Activated naive CD4-positive, alpha-beta T cell treated with anti-CD3 and anti-CD28 coated beads for 36 hours (primary cell): ENCODE measurements at places on chromosomes 1 and 21. TPM values are rescaled to one million over a fixed set of nuclear protein-coding genes. Genes with fewer than 3 reads are reported as not detected.

- DNase-seq, result no peak
- no peak overlapping the region for H3K27ac ChIP-seq
- H3K27me3 ChIP-seq, result no peaks in the 10 kb centered on the region
- H3K4me1 ChIP-seq, result no peaks in the 10 kb centered on the region
Observed at GRCh38 chr1:91958926-91959325, 9.7 kb downstream of the BRDT start.

DNA sequence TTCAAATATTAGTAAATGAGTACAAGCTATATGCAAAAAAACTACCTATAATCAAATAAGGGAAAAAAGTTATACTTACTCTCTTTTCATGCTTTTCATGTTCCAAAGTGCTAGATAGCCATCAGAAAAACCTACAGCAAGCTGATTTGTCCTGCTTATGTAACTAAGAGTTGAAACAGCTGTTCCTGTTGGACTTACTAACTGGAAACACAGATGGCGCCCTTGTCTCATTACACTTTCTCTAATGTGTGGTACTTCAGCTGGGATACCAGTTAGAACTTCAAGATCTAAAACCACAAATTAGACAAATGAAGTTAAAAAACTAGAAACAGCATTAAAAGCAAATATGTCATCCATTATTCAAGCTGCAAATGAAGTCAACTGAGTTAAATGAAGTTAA is 24.3 kb downstream of the AHCTF1 start:
- H3K4me1 ChIP-seq, result peaks cover 2% of the 10 kb centered on the region
- peak; percentile 32 for DNase-seq
- H3K27me3 ChIP-seq, result no peaks in the 10 kb centered on the region
- no peak overlapping the region for H3K4me3 ChIP-seq
- no peak overlapping the region for H3K27ac ChIP-seq

GRCh38 chr1:197103300-197103699 is 36.2 kb upstream of the F13B start:
- no peak overlapping the region for H3K4me3 ChIP-seq
- H3K36me3 ChIP-seq, result peaks cover 9% of the 10 kb centered on the region
- DNase-seq, result no peak
- H3K27me3 ChIP-seq, result no peaks in the 10 kb centered on the region
- H3K27ac ChIP-seq, result no peak overlapping the region

DNA sequence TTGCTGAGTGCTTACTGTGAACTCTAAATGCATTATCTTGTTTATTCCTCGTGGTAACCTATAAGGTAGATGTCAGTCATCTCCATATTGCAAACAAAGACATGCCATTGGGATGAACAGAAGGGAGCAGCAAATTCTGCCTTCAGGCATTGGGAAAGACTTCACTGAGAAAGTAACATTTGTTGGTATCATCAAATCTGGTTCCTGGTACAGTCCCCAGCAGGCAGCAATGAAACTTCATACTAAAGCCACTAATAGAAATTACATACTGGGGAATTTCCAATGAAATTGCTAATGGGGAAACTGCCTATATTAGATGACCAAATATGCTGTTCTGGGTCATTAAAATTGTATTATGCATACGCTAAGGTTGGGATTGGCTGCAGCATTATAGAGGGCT is 47.3 kb upstream of the ST6GALNAC5 start:
- no peaks in the 10 kb centered on the region for H3K4me1 ChIP-seq
- H3K36me3 ChIP-seq, result no peaks in the 10 kb centered on the region
- no peak for DNase-seq
- peaks cover 6% of the 10 kb centered on the region for H3K27me3 ChIP-seq

- H3K27me3 ChIP-seq, result peaks cover 6% of the 10 kb centered on the region
- H3K27ac ChIP-seq, result no peak overlapping the region
- no peak overlapping the region for H3K4me3 ChIP-seq
- H3K4me1 ChIP-seq, result no peaks in the 10 kb centered on the region
- no peak for DNase-seq
Observed at GRCh38 chr1:88502886-88503285, 181.2 kb upstream of the PKN2 start.

GRCh38 chr1:91529856-91530255 is 29.2 kb downstream of the CDC7 start:
- H3K4me3 ChIP-seq, result no peak overlapping the region
- no peak overlapping the region for H3K27ac ChIP-seq
- no peaks in the 10 kb centered on the region for H3K36me3 ChIP-seq
- no peak for DNase-seq
- no peaks in the 10 kb centered on the region for H3K27me3 ChIP-seq
- peaks cover 6% of the 10 kb centered on the region for H3K4me1 ChIP-seq

GRCh38 chr1:45141247-45142003 is 65.0 kb downstream of the ZSWIM5 start:
- no peak for DNase-seq
- no peaks in the 10 kb centered on the region for H3K36me3 ChIP-seq
- no peak overlapping the region for H3K4me3 ChIP-seq
- H3K27ac ChIP-seq, result no peak overlapping the region

DNA sequence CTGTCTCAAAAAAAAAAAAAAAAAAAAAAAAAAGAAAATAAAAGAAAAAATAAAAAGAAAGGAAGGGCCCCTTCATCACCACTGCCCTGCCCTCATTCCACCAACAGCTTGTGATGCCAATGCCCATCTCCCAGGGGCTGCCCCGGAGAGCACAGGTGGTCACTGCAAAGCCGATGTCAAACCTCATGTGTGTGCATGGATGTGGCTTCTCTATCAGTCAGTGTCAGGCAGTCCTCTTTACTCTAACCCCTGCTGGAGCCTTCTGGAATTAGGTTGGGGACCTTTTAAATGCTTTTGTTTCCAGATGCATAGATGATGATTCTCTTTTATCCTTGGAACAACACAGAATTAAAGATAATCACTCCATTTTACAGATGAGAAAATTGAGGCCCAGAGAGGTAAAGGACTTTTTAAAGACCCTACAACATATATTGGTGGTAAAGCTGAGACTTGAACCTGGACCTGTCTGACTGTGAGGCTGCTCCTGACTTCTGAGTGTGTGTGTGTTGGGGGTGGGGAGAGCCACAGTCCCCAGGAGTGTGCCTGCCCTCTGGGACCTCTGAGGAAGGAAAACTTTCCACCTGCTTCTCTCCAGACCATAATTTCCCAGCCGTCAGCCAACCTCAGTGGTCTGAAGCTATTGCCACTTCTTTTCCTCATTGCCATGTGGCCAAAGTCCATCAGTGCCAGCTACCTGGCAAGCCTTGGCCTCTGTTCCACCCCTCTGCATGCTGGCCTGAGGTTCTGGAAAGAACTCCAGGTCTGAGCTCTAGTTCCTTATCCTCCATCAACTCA is 3.0 kb upstream of the TMEM54 start:
- DNase-seq, result no peak
- H3K27ac ChIP-seq, result no peak overlapping the region
- H3K4me1 ChIP-seq, result peaks cover 6% of the 10 kb centered on the region

- no peak overlapping the region for H3K27ac ChIP-seq
- no peaks in the 10 kb centered on the region for H3K27me3 ChIP-seq
- H3K36me3 ChIP-seq, result no peaks in the 10 kb centered on the region
- peaks cover 36% of the 10 kb centered on the region for H3K4me1 ChIP-seq
Observed at GRCh38 chr1:92459871-92460320, 26.8 kb downstream of the GFI1 start.

Gene RNU1-2
- total RNA-seq, result 1,386 TPM

Gene PAQR6
- total RNA-seq, result 4.2 TPM

Gene AK4
- 25.2 TPM for total RNA-seq

Gene RBM11
- total RNA-seq, result 5.9 TPM
